ENCODE measurements at places on chromosomes 2 and 18. TPM values are rescaled to one million over a fixed set of nuclear protein-coding genes. Genes with fewer than 3 reads are reported as not detected.

- DNase-seq = no peak
- H3K27me3 ChIP-seq = no peaks in the 10 kb centered on the region
- H3K4me3 ChIP-seq = no peak overlapping the region
- no peak overlapping the region for H3K27ac ChIP-seq
- no peaks in the 10 kb centered on the region for H3K36me3 ChIP-seq
Measured at GRCh38 chr2:46498681-46499080, 19.3 kb downstream of the TMEM247 start.

DNA sequence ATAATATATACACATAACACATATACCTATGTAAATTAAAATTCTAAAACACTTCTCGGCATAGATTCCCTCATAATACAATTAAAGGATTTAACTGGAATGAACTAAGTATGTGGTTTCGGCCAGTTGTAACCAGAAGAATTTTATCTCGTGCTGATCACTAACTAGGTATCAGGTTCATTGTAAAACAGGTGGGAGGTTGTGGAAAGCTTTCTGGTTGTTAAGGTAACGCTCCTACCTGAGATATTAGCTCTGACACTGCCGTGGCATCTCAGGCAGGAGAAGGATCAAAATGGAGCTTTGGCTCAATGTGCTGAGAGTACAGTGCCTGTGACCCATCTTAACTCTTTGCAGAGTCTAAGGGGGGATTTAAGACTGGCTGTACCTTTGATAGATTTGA, 42.5 kb downstream of the SLC9A2 start:
- H3K27ac ChIP-seq = no peak overlapping the region
- DNase-seq = no peak
- no peaks in the 10 kb centered on the region for H3K27me3 ChIP-seq

DNA sequence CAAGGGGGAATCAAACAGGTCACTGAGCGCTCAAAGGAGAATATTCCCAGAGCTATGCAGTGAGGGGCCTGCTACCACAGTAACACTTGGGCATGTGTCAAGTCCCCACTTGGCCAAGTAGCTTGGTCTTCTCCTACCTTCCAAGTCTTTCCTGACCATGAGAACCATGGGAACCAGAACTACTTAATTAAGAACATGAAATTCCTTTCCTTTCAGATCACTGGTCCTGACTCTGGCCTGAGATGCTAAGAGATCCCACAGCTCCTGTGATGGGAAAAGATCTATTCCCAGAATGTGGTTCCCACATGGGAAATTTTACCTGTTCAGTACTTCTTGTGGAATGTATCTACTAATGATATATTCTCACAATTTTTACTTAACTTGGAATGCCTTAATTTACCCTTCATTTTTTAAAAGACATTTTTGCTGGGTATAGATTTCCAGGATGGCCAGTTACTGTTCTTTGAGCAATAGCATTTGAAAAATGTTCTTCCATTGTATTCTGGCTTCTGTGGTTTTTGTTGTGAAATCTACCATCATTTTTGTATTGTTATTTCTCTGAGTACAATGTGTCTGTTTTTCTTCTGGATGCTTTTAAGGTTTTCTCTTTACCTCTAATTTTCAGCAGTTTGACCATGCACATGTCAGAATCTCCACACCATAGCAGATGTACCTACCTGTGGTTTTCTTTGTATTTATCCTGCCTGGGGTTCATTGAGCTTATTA, 37.9 kb downstream of the KCNIP3 start:
- no peaks in the 10 kb centered on the region for H3K27me3 ChIP-seq
- no peaks in the 10 kb centered on the region for H3K36me3 ChIP-seq
- peak overlapping the region; percentile 85 for H3K27ac ChIP-seq
- no peak for DNase-seq

GRCh38 chr2:71887196-71887595, 260.5 kb downstream of the CYP26B1 start:
- no peak overlapping the region for H3K4me3 ChIP-seq
- no peak overlapping the region for H3K27ac ChIP-seq

DNA sequence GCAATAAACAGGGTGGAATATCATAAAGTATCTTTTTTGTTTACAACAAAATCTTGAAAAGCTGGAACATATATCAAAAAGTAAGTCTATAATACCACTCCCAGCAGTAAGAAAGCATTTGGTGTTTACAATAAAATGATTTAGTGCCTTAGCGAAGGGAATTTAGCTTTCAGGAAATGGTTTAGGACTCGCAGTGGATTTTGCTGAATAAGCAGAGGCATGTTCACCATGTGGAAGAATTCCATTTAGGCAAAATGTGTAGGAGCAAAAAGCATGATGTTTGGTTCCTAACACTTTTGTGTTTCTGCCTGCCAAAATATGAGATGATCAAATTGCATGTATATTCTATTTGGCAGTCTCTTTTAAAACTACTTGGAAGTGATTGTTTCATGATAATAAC, 163.6 kb downstream of the AGPS start:
- no peak overlapping the region for H3K27ac ChIP-seq
- no peaks in the 10 kb centered on the region for H3K27me3 ChIP-seq
- H3K4me3 ChIP-seq = no peak overlapping the region
- H3K36me3 ChIP-seq = no peaks in the 10 kb centered on the region

DNA sequence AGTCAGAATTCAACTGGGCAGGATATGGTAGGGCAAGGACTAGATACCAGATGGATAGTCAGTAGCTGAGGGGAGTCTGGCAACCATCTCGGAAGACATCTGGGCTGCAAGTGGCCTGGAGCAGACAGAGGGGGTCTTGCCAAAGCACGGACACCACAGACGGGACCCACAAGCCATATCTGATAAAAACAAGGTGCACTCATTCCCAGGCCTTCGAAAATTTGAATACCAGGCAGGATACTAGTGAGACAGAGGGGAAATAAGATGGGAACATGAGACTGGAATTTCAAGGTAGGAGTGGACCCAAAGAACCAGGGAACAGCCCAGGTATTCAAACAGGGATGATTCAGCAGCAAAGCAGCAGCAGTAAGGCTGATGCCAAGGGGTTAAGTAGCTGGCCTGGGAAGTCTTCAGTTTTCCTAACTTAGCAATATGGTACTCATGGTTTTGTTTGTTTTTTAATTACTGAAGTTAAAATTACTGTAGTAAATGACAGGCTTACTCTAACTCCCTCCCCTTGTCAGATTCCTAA, 144.9 kb upstream of the NCKAP5 start:
- H3K4me1 ChIP-seq = no peaks in the 10 kb centered on the region
- no peak for DNase-seq
- no peaks in the 10 kb centered on the region for H3K27me3 ChIP-seq

DNA sequence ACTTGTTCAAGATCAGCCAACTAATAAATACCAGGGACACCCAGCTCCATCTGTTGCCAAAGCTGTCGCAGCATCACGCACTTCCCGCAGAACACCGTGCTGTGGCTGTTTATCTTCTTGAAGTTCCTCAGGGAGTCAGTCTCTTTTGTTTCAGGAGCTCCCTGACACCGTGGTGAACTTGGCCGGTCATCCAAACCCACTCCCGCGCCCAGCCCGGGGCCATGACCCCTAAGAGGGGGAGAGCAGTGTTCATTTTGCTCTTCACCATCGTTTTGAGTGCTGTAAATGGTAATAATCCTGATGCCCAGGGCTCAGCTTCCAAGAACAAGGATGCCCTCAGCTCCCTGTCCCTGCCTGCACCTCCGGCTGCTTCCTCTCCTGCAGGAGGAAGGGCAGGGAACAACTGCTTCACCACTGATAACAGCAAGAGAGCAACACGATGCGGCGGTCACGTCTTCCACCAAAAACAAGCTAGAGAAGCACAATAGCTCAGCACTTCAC, 131.4 kb downstream of the SEPTIN10 start:
- no peaks in the 10 kb centered on the region for H3K36me3 ChIP-seq
- DNase-seq = no peak
- H3K27me3 ChIP-seq = no peaks in the 10 kb centered on the region
- peaks cover 27% of the 10 kb centered on the region for H3K4me1 ChIP-seq

GRCh38 chr18:79227621-79228020, 158.4 kb downstream of the ATP9B start:
- no peaks in the 10 kb centered on the region for H3K4me1 ChIP-seq
- no peaks in the 10 kb centered on the region for H3K36me3 ChIP-seq
- no peak overlapping the region for H3K4me3 ChIP-seq
- no peaks in the 10 kb centered on the region for H3K27me3 ChIP-seq
- no peak overlapping the region for H3K27ac ChIP-seq
- DNase-seq = no peak

DNA sequence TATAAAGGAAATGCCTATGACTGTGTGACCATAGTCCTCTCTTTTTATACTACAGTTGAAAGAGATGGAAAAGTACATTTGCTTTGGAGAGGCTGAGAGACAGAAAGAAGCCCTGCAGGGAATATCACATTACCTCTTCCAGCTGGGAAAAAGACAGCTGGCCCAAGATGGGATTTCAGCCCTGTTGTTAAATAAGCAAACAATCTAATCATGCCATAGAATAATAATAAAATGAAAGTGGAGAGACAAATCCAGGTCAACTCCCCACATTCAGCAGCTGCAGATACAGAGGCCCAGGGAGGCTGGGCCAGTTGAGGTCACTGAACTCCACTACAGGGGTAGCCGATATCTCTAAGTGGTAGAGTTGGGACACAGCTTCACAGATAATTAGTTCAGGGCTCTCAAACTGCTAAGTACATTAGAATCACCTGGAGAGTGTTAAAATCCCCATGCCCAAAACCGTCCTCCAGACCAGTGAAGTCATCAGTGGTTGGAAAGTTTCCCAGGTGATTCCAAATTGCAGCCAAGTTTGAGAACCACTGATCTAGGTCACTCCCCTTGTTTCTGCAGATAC, 81.9 kb downstream of the MOGAT1 start:
- H3K27me3 ChIP-seq = no peaks in the 10 kb centered on the region
- H3K36me3 ChIP-seq = no peaks in the 10 kb centered on the region
- H3K4me3 ChIP-seq = no peak overlapping the region
- H3K27ac ChIP-seq = no peak overlapping the region
- peaks cover 14% of the 10 kb centered on the region for H3K4me1 ChIP-seq
- DNase-seq = no peak

DNA sequence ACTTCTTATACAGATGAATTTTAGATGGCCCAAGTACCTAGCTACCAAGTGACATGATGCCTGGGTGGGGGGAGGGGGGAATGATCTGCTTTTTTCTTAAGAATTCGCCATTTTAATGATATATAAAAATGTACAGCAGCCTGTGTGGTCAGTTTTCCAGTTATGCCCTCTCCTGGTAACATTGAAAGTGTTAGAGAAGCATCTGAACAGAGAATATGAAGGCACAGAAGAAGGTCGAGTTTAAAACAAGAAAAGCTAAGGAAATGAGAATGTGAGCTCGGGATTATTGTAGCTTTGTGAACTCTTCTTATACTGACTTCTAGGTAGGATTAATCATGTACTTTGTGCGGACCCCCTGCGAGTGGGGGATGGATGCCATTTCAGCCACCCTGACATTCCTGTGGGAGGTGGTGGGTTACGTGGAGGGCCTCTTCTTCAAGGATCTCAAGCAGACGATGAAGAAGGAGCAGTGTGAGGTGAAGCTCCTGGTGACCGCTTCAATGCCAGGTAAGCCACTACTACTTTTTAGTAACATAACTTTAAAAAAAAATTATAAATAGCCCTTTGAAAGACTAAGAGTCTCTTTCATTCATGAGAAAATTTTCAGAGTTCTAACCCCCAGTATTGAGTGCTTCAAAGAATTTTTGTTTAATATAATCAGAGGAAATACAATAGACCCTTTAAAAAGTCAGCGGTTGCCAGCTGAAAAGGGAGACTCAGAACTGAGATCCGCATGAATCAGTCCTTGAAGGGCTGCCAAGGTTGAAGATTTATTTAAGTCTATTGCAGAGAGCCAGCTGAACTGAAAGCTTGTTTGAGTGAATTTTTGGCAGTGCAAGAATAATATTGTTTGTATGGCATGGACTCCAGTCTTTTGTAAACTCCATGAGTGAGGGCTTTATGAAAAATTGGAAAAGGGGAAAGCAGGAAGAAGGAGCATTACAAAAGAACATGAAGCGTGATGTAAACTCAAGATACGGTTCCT, 68.6 kb upstream of the RPE start:
- H3K4me1 ChIP-seq = peaks cover 6% of the 10 kb centered on the region
- H3K27me3 ChIP-seq = no peaks in the 10 kb centered on the region
- peak; percentile 51 for DNase-seq
- no peak overlapping the region for H3K4me3 ChIP-seq
- no peaks in the 10 kb centered on the region for H3K36me3 ChIP-seq
- peak overlapping the region; percentile 43 for H3K27ac ChIP-seq

DNA sequence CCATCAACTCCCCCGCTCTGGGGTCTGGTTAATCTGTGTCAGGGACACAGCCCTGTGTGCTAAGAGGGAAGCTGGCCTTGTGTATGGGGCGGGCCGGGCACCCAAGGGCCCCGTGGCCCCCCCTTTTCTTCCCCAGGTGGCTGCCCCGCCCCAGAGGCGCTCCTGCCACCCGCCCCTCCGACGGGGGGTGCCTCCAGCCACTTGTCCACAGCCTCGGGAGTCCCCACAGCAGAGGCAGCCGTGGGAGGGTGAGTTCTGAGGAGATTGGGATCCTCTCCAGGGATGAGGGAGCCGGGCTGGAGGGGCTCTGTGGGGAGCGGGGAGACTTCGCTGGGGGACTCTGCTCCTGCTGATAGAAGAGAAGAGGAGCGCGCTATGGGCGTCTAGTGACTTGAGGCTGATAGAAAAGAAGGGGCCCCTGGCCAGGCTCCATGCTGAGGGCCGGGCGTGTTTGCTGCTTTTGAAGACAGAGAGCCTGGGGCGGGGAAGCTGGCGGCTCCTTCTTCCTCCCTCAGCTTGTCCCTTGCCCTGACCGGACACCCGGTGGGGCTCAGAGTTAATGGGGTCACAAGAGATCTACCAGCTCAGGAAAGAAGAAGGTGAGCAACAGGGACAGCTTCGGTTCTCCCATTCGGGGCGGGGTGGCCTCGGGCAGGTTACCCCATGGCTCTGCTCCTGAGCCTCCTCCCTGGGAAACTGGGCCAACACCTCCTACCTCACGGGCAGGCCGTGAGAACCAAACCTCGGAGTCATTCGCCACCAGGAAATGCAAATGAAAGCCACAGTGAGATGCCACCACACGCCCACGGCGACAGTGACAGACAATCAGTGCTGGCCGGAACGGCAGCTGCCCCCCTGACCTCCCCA, 89.4 kb upstream of the TAF1B start:
- no peak overlapping the region for H3K4me3 ChIP-seq
- H3K27me3 ChIP-seq = no peaks in the 10 kb centered on the region
- no peak for DNase-seq
- H3K36me3 ChIP-seq = no peaks in the 10 kb centered on the region

DNA sequence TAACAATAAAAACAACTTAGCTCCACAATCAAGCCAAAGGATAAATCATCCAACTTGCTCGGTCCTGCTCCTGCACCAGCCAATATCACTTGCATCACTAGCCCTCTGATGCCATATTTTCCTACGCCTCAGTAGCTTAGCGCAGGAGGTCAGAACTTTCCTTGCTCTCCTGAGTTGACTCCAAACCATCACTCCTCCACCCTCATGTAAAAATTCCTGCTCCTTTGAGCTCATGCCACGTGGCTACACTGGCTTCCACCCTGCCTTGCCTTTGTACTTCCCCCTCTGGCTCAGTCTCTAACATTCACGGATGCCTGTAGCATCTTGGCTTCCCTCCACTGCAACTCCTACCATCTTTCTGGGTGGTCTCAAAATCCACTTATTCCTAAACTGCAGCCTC, 25.2 kb downstream of the AAK1 start:
- DNase-seq = no peak
- H3K4me3 ChIP-seq = no peak overlapping the region
- H3K27me3 ChIP-seq = no peaks in the 10 kb centered on the region

GRCh38 chr2:109433926-109434325, 179.8 kb downstream of the SEPTIN10 start:
- peaks cover 3% of the 10 kb centered on the region for H3K4me1 ChIP-seq
- no peak overlapping the region for H3K27ac ChIP-seq
- H3K36me3 ChIP-seq = no peaks in the 10 kb centered on the region
- H3K27me3 ChIP-seq = no peaks in the 10 kb centered on the region

Gene DSG4
- not detected for total RNA-seq

Gene IGFBP5
- total RNA-seq = 989 TPM

Gene ITGA4
- total RNA-seq = 7.8 TPM

Gene EML4
- total RNA-seq = 65.7 TPM

Gene CFAP221
- 13.1 TPM for total RNA-seq

All from thyroid gland (tissue), 4 donors.